ENCODE measurements at places on chromosomes 1 and 21. TPM values are rescaled to one million over a fixed set of nuclear protein-coding genes. Genes with fewer than 3 reads are reported as not detected.

Gene GJA5
- total RNA-seq = not detected

Gene FALEC
- total RNA-seq = not detected

Gene PTPN22
- total RNA-seq = 0.28 TPM

DNA sequence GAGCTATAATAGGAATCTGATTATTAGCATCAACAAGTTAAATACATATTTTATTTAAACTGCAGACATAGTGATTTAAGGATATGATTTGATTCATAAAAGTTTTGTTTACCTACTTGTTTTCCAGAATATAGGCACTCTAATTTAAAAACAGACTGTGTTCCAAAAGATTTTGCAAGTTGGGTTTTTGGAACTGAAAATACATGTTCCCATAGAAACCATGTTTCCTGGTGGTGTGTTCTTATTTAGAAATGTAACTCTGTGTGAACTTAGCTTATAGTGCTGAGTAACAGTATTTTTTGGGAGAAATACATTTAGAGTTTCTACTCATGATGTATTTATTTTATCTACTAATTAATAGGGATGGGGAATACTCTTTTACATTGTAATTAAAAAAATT lies 21.8 kb downstream of the USP25 start:
- DNase-seq = no peak

GRCh38 chr21:14099570-14099969 lies 111.2 kb downstream of the LIPI start:
- DNase-seq = no peak

- DNase-seq = no peak
These were observed 120.8 kb downstream of the CLEC20A start for GRCh38 chr1:178376008-178376407.

- no peak for DNase-seq
These were observed 70.3 kb downstream of the DHRS3 start for GRCh38 chr1:12547586-12548225.

- peak; percentile 77 for DNase-seq
These were observed 858.0 kb downstream of the USP25 start for GRCh38 chr21:16587681-16588375.

- peak; percentile 49 for DNase-seq
These were observed 24.5 kb upstream of the VWA5B1 start for GRCh38 chr1:20266141-20266540.

DNA sequence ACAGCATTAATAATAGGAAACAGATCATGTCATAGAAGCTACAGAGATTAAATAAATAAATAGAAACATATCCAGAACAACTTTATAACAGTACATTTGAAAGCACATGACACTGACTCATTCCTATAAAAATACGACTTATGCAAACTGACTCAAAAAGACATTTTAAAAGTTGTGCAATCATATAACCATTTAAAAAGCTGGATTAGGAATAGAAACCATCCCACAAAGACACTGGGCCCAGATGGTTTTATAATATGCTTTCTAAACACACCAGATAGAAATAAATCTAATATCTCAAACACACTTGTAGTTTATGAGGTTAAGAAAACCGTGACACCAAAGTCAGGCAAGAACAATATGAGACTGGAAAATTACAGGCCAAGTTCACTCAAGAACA lies 47.6 kb downstream of the MATN1 start:
- peak; percentile 63 for DNase-seq

GRCh38 chr1:41241354-41241748 lies 755 bp downstream of the SCMH1 start:
- peak; percentile 17 for DNase-seq

DNA sequence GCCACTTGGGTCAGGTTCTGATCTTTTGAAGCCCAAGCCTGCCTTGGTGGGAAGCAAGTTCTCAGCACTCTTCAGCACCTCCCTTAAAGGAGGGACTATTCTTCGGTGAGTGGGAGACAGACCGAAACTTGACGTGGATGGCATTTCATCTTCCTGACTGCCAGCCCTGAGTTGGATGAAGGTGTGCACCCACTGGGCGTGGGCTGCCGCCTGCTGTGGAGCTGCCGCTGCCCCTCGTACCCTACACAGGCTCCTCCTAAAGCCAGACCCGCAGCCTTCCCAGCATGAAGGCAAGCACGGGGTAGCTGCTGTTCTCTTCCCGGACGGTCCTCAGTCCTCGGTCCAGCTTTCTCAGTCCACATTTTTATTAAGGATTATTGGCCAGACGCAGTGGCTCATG lies 84.2 kb downstream of the SLC66A1 start:
- no peak for DNase-seq

All from IMR-90 (cell line).